Stimulated activated CD8-positive, alpha-beta memory T cell treated with anti-CD3 and anti-CD28 coated beads, Interleukin-4, amount 100 ng/mL, for 48 hours (primary cell): ENCODE measurements at places on chromosomes 6 and 20.

- DNase-seq = no peak
Measured at GRCh38 chr20:19211661-19212468, 577 bp upstream of the SLC24A3 start.

- no peak for DNase-seq
Measured at GRCh38 chr6:166446146-166446545, 63.4 kb upstream of the MPC1 start.

GRCh38 chr20:45341579-45341938 lies 6.7 kb downstream of the SDC4 start:
- no peak for DNase-seq

DNA sequence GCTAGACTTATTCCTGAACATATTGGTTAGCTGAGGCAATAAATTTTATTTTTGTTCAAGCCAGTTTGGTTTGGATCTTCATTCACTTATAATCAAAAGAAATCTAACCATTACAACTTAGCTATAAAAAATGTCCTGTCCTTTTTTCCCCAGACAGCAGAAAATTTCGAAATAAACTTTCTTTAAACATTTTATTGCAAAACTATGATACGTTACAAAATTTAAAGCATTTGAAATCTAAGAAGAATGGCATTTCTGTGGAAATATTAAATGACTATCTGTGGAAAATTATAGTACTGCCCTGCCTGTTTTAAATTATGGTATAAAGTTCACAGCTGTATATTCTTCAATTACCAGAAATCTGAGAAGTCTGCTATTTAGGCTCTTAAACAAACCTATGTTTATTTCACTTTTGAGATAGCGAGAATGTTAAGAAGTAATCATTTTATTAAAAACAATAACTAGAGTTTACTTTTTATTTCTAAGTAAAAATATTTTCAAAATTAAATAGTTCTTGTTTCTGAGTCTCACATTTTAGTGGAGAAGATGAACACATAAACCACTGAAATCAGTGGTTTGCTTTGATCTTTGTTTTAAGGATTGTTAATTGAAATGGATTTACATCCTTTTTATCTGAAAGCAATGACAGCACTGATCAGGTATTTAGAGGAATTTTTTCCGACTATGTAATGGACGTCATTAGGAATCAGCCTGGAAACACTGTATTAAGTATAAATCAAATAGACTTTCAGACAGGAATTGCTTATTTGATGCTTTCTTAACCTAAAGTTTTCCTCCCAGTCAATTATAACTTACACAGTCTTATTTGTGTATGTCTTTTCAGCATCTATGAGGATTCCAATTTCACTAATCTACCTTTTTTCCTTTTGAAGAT lies 553.7 kb downstream of the COL12A1 start:
- DNase-seq = no peak

GRCh38 chr6:105109955-105110895 lies 69.6 kb downstream of the POPDC3 start:
- no peak for DNase-seq

- peak; percentile 50 for DNase-seq
Measured at GRCh38 chr6:138509371-138509770, 10.1 kb upstream of the NHSL1 start.

GRCh38 chr20:37259865-37260264 lies 1.7 kb downstream of the GHRH start:
- no peak for DNase-seq

- DNase-seq = no peak
Measured at GRCh38 chr6:16947375-16948015, 154.4 kb upstream of the STMND1 start.

DNA sequence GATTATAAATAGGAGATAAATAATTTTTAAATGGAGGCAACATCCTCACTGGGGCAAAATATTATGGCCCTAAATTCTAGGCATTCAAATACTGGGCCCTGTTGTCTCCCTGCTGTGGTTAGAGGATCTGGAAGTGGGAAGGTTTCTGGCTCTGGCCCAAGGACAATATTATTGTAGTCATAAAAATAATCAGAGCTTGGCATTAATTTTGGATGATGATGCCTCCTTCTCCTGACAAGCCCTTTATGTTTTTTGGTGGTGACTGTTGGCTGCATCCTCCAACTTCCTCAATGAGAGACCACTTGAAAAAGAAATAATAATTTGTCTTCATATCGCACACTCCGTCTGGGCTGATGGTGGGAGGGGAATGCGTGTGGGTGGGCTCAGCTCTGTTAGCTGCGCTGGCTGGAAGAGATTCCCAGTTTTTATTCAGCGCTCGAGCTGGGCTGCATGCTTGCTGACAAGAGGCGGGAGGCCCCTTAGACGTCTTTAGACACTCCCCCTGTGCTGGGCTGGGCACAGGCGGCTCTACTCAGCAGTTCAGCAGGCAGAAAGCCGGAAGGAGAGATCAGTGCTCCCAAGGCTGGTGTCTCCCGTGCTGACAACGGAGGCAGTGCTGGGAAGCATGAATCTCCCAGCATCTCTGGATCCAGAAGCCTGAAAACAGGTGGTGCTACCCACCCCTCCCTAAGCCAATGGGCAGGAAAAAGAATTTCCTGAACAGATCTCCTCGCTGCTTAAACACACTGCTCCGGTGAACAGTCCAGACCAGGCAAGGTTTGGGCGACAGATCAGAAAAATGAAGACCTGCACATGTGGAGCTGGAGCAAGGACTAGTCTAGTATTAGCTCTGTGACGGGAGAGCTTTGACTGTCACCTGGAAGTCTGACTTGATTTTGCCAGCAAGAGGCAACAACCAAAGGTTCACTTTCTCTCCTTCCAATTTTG lies 97.7 kb downstream of the SYCP2 start:
- no peak for DNase-seq

DNA sequence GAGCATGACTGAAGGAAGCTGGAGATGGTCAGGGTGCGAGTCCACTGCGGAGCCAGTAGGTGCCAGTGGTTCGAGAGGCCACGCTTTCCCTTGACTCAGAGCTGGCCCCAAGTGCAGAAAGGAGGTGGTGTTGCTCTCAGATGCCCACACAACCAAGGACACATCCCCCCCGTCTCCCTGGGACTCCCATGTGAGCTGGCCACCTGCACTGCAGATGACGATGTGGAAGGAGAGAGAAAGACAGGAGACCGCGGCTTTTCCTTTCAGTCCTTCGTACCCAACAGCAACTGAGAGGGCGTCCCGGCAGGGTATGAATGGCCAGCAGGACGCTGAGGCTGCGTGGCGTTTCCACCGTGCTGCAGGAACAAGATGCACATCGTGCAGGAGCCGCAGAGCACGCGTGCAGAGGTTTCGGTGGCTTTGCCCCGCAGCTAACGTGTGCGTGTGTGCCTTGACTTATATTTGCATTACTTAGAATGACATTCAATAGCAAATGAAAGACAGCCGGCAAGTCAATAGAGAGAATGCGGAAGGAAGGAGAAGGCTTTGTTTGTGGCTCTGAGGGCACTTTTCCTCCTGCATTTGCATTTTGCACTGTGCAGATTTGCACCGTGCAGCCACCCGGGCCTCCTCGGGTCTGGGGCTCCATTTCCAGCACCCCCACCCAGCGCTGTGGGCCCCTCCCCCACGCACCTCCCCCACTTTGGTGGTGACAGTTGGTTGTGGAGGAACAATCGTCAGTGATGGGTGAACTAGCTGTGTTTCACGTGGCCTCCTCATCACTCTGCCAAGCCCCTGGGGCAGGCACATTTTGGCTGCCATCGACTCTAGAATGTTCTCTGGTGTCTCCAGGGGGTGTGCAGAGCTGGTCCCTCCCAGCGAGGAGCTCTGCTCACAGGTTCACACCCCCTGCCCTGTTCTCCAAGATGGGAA lies 26.4 kb upstream of the BHLHE23 start:
- DNase-seq = no peak

DNA sequence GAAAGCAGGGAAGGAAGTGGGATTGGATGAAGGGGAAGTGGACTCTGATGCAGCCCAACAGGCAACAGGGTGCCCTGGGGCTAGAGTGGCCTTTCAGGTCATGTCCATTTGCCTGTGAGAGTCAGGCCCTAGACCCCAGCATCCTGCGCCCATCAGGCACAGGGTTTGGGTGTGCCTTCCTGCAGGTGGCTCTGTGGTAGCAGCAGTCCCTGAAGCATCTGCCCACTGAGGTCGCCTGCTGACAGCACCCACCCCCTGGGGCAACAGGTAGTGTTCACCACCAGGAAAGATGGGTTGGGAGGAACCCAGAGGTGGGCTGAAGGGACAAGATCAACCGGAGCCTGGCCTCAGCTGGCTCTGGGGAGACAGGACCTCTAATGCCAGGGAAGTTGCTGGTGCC lies 3.6 kb downstream of the PACSIN1 start:
- no peak for DNase-seq

DNA sequence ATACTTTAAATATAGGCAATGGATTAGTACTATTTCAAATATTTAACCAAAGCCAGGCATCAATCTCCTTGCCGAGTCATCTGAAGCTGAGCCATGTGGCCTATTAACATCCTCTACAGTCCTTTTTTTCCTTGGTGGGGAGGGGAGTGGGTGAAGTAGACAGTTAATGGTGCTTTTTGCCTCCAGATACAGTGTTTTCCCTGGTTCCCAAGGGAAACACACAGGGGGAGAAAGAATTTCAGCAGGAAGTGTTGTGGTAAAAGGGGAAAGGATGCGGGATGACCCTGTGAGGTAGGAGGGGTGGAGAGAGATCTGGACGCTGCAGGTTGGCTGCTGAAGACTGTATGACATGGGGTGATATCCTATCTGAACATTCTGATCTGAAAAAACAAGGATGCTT lies 9.6 kb downstream of the CLDN20 start:
- no peak for DNase-seq

DNA sequence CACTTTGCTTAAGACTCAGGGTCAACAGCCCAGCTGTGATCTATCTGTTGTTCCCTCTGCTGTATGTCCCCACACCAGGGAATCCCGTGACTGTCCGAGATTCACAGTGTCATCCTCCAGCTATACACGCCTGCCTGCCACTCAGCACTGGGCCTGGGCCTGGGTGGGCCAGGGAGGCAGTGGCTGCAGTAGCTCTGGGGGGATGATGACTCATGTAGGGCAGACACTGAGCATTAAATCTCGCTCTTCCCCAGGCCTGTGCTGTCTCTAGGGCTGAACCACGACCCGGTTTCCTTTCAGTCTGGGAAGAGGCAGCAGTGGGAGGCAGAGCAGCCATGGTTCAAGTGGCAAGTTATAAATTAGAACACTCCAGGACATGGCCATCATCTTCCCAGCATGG lies 173.9 kb downstream of the LRFN2 start:
- DNase-seq = no peak

- no peak for DNase-seq
Measured at GRCh38 chr6:150380256-150380655, 11.4 kb downstream of the IYD start.

DNA sequence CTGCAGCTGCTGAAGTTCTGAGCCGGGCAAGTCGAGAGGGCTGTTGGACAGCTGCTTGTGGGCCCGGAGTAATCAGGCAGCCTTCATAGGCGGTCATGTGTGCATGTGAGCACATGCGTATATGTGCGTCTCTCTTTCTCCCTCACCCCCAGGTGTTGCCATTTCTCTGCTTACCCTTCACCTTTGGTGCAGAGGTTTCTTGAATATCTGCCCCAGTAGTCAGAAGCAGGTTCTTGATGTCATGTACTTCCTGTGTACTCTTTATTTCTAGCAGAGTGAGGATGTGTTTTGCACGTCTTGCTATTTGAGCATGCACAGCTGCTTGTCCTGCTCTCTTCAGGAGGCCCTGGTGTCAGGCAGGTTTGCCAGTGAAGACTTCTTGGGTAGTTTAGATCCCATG lies 21.2 kb upstream of the MAPK13 start:
- no peak for DNase-seq

DNA sequence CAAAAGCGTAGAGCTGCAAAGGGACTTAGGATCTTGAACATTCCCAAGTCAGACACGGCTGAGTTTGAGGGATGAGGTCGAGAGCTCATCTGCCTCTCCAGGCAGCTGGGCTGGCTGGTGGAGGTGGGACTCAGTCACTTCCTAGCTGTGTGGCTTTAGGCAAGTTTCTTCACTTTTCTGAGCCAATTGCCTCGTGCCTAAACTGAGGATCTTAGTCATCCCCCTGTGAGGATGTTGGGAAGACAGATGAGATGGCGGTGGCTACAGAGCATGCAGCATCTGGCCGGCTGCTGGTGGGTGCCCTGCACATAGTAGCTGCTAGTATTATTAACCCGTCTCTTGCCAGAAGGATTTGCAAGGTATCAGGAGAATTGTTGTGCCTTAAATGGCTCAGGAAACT lies 27.5 kb downstream of the TFAP2C start:
- DNase-seq = no peak

- no peak for DNase-seq
Measured at GRCh38 chr6:1781152-1781816, 171.6 kb downstream of the FOXC1 start.

DNA sequence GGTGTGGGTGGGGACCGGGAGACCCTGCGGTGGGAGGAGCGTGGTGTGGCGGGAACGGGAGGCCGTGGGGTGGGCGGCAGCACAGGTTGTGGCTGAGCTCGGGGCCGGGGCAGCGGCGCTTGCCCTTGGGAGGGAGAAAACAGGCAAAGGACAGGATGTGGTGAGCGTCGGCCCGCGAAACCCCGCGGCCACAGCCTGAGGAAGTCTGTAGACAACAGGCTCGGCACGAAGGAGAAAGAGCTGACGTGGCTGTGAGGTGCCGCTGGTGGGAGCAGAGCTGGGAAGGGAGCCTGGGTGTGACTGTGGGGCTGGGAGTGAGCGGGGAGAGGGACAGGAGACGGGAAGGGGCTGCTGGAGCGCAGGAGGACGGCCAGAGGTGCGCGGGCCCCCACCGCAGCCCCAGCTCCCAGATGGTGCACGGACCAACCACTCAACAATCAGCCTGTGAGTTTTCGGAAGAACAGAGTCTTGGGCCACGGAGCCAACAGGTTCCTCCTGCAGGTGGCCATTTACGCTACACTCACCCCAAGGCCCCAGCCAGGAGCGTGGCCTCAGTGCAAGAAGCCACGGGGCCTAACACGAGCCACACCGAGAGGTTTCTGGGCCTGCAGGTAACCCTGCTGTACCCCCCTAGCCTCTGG lies 202.8 kb downstream of the DLL1 start:
- peak; percentile 72 for DNase-seq

GRCh38 chr6:118632359-118632758 lies 19.0 kb downstream of the CEP85L start:
- peak; percentile 39 for DNase-seq

GRCh38 chr6:12748815-12749521 lies 32.4 kb downstream of the PHACTR1 start:
- no peak for DNase-seq

GRCh38 chr6:139373154-139373927 lies 1.1 kb downstream of the CITED2 start:
- peak; percentile 76 for DNase-seq

GRCh38 chr6:139457476-139457875 lies 83.0 kb upstream of the CITED2 start:
- DNase-seq = no peak

DNA sequence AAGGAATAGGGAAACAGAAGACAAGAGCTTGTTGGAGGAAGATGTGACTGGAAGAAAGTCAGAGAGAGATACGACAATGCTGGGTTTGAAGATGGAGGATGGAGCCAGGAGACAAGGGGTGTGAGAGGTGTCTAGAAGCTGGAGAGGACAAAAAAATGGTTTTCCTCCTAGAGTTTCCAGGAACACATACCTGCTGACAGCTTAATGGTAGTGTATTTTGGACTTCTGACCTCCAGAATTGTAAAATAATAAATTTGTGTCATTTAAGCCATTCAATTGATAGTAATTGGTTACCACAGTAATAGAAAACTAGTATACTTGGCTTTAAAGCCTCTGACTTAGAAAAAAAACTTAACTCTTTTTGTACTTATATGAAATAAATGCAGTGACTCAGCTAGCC lies 3.6 kb downstream of the AIG1 start:
- DNase-seq = no peak
